ENCODE measurements at places on chromosomes 12 and 14. TPM values are rescaled to one million over a fixed set of nuclear protein-coding genes. Genes with fewer than 3 reads are reported as not detected.

TSPAN8 gene
- total RNA-seq, result not detected

FOXA1 gene
- 0.87 TPM for total RNA-seq

PHETA1 gene
- 8.5 TPM for total RNA-seq

- no peak for DNase-seq
Measured at GRCh38 chr14:88029500-88029899, 24.6 kb downstream of the GPR65 start.

DNA sequence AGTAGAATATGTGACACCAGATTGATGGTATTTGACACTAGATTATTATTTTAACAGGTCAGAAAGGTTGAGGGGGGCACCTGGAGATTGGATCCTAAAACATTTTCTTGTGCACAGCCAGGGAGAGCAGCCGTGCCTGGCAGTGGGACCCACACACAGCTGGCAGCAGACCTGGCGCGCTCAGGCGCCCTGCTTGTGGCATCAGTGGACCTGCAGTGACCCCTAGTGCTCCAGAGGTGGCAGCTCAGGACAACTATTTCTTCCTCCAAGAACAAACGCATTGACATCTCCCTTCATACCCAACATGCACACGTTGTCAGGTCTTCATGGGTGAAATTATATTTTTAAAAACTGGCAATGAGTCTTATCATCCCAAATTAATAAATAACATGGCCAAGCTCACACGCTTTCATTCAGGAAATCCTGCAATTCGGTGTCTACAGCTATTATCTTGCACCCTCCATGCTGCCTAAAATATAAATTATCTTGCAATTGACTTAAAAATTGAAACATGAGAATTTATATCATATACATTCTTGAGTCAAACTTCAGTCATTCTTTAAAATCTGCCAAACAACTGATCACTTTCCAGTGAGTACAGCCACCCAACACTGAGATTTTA is 7.7 kb upstream of the TMEM132D start:
- DNase-seq, result no peak

DNA sequence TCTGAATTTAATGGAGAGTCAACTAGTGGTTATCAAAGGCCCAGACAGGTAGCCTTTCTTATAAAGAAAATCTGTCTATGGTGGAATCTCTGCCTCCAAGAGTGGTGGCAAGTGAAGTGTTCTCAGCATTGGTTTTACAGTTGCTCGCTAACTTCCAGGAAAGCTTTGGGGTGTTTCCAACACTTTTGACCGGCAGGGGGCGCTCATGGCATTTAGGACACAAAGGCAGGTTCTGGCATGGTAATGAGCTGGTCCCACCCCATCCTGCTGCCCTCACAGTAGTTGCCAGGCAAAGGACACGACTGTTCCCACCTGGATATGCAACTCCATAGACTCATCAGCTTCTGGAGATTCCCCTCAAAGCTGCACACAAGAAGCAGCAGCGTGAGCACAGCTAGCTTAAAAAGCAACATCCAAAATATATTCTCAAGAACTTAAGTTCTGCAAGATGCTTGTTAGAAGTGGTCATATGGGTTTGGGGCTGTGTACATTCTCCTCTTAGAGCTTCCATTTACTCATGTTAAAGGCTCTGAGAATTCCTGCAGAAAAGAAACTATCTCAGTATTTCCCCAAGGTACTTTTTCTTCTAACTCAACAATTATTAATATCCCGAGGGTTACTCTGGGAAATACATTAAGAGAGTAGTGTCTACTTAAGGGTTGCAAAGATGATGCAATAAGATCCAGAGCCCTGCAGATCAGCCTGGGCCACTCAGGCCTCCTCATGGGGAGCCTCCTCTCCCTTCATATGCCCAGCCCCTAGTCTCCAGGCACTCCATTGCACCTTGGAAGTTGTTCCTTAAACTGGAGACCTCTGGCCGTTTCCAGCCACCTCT is 14.8 kb downstream of the PROX2 start:
- DNase-seq, result peak; percentile 52

- DNase-seq, result no peak
Measured at GRCh38 chr14:82094829-82095345, 561.2 kb upstream of the SEL1L start.

- DNase-seq, result no peak
Measured at GRCh38 chr12:92511786-92512185, 191.0 kb upstream of the PLEKHG7 start.

- DNase-seq, result no peak
Measured at GRCh38 chr12:127745469-127746212, 521.3 kb upstream of the TMEM132C start.

DNA sequence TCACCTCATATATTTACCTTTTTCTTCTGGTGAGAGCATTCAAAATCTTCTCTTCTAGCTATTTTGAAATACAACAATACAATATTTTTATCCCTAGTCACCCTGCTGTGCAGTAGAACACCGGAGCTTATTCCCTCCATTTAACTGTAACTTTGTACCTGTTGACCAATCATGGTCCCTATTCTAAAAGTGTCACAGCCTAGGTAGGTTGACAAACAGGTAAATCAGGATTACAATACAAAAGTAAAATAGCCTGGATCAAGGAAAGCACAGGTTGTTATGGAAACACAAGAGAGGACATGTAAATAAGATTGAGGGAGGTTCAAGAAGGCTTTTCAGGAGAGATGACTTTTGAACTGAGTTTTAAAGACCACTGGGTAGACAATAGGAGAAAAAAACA is 670.9 kb downstream of the DIO2 start:
- no peak for DNase-seq

DNA sequence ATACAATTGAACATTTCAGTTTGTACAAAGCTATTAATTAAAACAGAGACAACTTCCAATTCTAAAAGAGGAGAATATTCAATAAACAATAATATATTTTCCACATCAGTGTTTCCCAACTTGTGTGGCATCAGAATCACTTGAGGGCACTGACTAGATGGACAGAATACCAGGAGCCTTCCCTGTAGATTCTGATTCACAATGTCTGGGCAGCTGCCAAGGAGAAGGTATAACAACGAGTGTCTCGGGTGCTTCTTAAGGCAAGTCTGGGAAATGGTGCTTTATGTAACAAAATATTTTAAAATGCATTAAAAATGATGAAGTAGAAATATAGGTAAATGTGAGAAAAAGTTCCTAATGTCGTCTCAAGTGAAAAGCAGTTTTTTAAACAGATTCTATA is 26.2 kb downstream of the GALC start:
- DNase-seq, result no peak

GRCh38 chr12:95622879-95623278 is 71.6 kb upstream of the USP44 start:
- no peak for DNase-seq

- no peak for DNase-seq
Measured at GRCh38 chr14:94054401-94054800, 26.6 kb downstream of the DDX24 start.

- DNase-seq, result no peak
Measured at GRCh38 chr14:35292770-35293561, 784 bp downstream of the PSMA6 start.

- DNase-seq, result no peak
Measured at GRCh38 chr12:81340910-81341309, 263.0 kb downstream of the ACSS3 start.
